ENCODE measurements at places on chromosomes 2 and 18. TPM values are rescaled to one million over a fixed set of nuclear protein-coding genes. Genes with fewer than 3 reads are reported as not detected.

DNA sequence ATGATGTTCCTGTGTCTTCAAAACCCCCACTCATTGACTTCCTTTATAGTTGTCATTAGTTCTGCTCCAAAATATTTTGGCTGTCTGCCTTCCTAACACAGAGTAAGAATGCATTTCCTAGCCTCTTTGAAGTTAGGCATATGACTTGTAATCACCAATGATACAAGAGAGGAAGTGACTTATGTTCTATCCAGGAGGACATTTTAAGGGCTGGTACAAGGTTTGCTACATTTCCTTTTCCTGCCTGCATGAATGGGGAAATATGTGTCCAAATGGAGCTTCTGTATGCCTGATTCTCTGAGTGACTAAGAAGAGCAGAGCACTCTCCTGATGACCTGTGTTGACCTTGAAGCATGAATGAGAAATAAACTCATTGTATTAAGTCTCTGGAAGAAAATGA, 115.1 kb downstream of the PLCL1 start:
- DNase-seq = no peak

- DNase-seq = no peak
Observed at GRCh38 chr2:241982706-241983570, 113.4 kb downstream of the RTP5 start.

DNA sequence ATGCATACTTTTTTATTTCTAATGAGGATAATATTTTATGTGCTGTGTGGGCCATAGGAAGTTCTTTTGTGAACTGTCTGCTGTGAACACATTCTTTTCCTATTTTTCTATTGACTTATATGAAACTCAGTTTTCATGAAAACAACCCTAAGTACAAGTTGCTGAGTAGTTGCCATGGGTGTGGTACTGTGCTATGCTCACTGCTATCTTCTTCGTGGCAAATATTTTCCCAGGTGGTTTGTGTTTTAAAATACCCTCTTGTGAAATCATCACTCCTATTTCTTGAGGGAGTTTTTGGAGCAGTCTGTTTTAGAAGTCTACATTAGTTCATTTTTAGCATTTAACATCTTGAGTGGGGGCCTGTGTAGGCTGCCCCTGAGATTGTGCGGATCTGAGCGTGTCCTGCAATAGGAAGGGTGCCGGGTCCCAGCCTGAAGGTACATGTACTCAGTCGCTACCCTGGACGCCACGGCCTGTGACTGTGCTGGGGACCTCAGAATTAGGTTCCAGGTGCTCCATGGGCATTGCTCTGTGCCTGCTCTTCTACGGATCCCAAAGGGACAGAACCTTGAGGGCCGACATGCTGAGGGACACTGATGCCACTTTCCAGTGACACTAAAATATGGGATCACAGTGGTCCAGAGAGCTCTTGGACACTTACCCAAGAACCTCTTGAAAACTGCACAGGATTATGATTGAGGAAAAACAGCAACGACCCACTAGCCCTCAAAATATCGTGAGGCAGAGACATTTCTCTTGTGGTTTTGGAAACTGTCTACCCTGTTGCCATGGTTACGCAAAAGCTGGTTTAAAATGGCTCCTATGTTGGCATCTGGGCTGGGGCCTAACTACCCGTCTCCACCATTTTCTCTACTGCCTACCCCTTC, 480.4 kb downstream of the TGIF1 start:
- DNase-seq = no peak

DNA sequence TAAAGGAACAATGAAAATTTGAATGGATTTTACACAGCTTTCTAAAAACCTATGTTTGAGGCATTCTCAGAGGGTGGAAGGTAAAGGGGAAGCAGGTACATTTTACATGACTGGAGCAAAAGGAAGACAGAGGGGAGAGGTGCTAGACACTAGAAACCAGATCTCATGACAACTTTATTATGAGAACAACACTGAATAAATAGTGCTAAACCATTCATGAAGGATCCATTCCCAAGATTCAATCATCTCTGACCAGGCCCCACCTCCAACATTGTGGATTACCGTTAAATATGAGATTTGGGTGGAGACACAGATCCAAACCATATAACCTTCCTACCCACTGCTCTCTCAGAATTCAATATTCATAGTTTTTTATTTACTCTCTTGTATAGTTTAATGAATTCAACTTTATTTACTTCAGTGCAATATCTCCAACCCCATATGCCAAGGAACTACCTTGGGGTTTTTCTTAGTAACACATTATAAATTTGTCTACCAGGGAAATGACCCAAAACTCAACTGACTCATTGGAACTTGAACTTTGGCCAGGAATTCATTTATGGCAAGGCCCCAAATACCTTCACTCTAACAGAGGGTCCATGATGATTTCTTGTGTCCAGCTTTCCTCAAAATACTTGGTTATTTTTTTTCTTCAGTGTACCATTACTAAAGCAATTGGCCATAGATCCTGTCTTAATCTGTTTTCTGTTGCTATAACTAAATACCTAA, 317.8 kb downstream of the GULP1 start:
- DNase-seq = no peak

DNA sequence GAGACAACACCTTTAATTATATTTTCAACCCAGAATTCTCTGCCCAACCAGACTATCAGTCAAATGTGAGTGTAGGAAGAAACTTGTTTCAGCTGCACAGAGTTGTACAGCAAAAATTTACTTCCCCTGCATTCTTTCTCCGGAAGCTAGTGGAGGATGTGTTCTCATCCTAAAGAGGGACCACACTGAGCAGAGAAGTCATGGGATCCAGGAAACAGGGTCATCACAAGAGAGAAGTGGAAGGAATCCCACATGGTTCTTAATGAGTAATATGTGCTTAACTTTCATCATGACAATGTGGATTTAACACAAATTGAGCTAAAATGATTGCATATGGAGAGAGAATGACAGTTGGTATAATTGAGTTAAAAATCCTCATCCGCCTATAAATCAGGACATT, 78.2 kb downstream of the INPP4A start:
- DNase-seq = no peak

DNA sequence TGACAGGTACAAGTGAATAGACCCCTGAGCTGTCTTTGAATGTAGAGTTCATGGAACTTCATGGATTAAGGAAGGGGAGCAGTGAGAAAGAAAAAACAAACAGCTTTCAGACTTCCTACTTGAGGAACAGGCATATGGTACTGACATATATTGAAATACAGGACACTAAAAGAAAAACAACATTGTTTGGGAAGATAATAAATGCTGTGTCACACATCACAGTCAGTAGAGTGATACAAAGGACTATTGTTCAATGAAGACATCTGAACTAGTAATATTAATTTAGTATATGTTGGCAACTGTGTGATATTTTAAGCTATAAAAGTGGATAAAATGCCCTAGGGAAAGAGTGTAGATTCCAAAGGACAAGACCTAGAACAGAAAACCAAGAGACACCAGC, 3.3 kb downstream of the DSC2 start:
- no peak for DNase-seq

Gene COLEC12
- 2.6 TPM for total RNA-seq

Gene TCF23
- total RNA-seq = not detected

Gene GRHL1
- 2.2 TPM for total RNA-seq

Measured in Daoy (cell line).